ENCODE measurements at places on chromosomes 5 and 9. TPM values are rescaled to one million over a fixed set of nuclear protein-coding genes. Genes with fewer than 3 reads are reported as not detected.

TMED9 gene
- 200 TPM for total RNA-seq

GRCh38 chr9:83935276-83935935 is 14.2 kb upstream of the KIF27 start:
- H3K27me3 ChIP-seq: no peaks in the 10 kb centered on the region
- H3K4me1 ChIP-seq: peaks cover 42% of the 10 kb centered on the region
- no peak overlapping the region for H3K4me3 ChIP-seq
- peaks cover 19% of the 10 kb centered on the region for H3K36me3 ChIP-seq

PCDHGA2 gene
- 2.0 TPM for total RNA-seq

- DNase-seq: no peak
- peaks cover 55% of the 10 kb centered on the region for H3K27me3 ChIP-seq
- H3K4me3 ChIP-seq: no peak overlapping the region
- no peaks in the 10 kb centered on the region for H3K4me1 ChIP-seq
- H3K27ac ChIP-seq: no peak overlapping the region
- H3K36me3 ChIP-seq: no peaks in the 10 kb centered on the region
These were observed 7.1 kb upstream of the IFNA2 start for GRCh38 chr9:21392270-21392669.

MARCOL gene
- not detected for total RNA-seq

- H3K4me1 ChIP-seq: no peaks in the 10 kb centered on the region
- H3K36me3 ChIP-seq: no peaks in the 10 kb centered on the region
- no peak overlapping the region for H3K27ac ChIP-seq
- no peak overlapping the region for H3K4me3 ChIP-seq
- no peak for DNase-seq
These were observed 24.5 kb upstream of the KDM4C start for GRCh38 chr9:6733257-6733656.

- peaks cover 5% of the 10 kb centered on the region for H3K4me1 ChIP-seq
- H3K4me3 ChIP-seq: no peak overlapping the region
- H3K36me3 ChIP-seq: no peaks in the 10 kb centered on the region
- H3K27ac ChIP-seq: no peak overlapping the region
- no peak for DNase-seq
These were observed 2.0 kb downstream of the PCDHGA11 start for GRCh38 chr5:141422742-141423291.

SLC6A19 gene
- total RNA-seq: not detected

- no peaks in the 10 kb centered on the region for H3K4me1 ChIP-seq
- no peak overlapping the region for H3K4me3 ChIP-seq
- no peaks in the 10 kb centered on the region for H3K27me3 ChIP-seq
- DNase-seq: no peak
These were observed 7.4 kb upstream of the SPINK13 start for GRCh38 chr5:148261221-148261620.

GRCh38 chr5:142969624-142970439 is 199.7 kb downstream of the ARHGAP26 start:
- H3K4me1 ChIP-seq: no peaks in the 10 kb centered on the region
- H3K27me3 ChIP-seq: no peaks in the 10 kb centered on the region
- no peak for DNase-seq
- H3K4me3 ChIP-seq: no peak overlapping the region
- H3K36me3 ChIP-seq: no peaks in the 10 kb centered on the region

PLAC8L1 gene
- 0.47 TPM for total RNA-seq

DNA sequence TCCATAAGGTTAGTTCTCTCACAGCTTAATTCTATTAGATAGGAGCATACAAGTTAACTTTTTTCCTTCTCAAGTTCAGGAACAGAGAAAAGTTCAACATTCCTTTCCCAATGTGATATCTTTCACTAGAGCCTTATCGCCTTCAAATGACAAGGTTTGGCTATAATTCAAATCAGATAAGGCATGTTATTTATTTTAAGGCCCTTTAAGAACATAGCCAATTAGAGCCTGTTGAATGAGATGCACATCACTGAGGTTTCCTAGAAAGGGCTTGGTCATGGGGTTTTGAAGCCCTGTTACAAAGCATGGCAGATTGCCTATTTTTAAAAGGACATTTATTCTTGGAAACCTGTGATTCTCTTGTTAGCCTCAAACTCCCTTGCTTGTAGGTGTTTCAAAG is 123.4 kb downstream of the BASP1 start:
- no peak overlapping the region for H3K4me3 ChIP-seq
- DNase-seq: no peak
- no peaks in the 10 kb centered on the region for H3K27me3 ChIP-seq
- H3K27ac ChIP-seq: no peak overlapping the region
- H3K36me3 ChIP-seq: no peaks in the 10 kb centered on the region

GRCh38 chr9:70407081-70407503 is 7.4 kb downstream of the KLF9 start:
- no peak for DNase-seq
- H3K4me3 ChIP-seq: no peak overlapping the region
- peaks cover 93% of the 10 kb centered on the region for H3K4me1 ChIP-seq
- no peaks in the 10 kb centered on the region for H3K36me3 ChIP-seq
- no peaks in the 10 kb centered on the region for H3K27me3 ChIP-seq

- no peak for DNase-seq
- no peak overlapping the region for H3K27ac ChIP-seq
- H3K4me1 ChIP-seq: no peaks in the 10 kb centered on the region
- no peaks in the 10 kb centered on the region for H3K36me3 ChIP-seq
- H3K4me3 ChIP-seq: no peak overlapping the region
- H3K27me3 ChIP-seq: no peaks in the 10 kb centered on the region
These were observed 7.5 kb upstream of the PAM start for GRCh38 chr5:102747386-102748166.

DNA sequence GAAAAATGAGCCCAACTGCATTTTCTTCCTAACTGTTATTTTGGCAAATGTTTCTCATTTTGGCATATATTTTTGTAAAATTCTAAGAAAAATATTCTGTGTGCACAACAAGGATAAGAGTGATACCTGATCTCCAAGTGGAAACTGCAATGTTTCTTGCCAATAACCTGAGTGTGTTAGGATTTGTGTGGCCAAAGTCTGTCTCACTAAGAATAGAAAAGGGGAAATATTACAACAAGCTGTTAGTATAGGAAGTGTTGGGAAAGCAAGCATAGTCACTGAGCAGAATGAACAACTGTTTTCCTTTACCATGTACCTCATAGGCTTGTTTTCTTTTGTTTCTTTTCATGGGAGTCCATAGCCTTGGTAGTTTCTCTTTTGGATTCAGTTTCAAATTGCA is 624.2 kb downstream of the MTRR start:
- H3K27ac ChIP-seq: no peak overlapping the region
- no peaks in the 10 kb centered on the region for H3K36me3 ChIP-seq
- H3K27me3 ChIP-seq: no peaks in the 10 kb centered on the region
- H3K4me3 ChIP-seq: no peak overlapping the region
- peak; percentile 14 for DNase-seq

FCN2 gene
- total RNA-seq: not detected

DNA sequence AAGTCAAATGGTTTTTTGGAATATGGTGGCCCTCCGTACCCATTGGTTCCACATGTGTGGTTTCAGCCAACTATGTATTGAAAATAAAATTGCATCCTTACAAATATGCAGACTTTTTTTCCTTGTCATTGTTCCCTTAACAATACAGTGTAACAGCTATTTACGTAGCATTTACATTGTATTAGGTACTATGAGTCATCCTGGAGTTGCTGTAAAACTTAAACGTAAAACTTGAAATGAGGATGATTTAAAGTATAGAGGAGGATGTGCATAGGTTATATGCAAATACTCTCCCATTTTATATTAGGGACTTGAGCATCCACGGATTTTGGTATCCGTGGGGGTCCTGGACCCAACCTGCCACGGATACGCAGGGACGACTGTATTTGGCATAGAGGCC is 16.3 kb downstream of the SDHA start:
- DNase-seq: no peak
- H3K4me3 ChIP-seq: no peak overlapping the region
- H3K4me1 ChIP-seq: no peaks in the 10 kb centered on the region

GRXCR2 gene
- total RNA-seq: not detected
